Trophoblast cell (in vitro differentiated cells and primary cell): ENCODE measurements at places on chromosomes 16 and 17.
A peak's percentile ranks its signal among the peaks of the same experiment; 100 is the strongest.

GRCh38 chr16:87363771-87364455, 19.7 kb downstream of the FBXO31 start:
- H3K27ac ChIP-seq, result no peak overlapping the region
- peaks cover 6% of the 10 kb centered on the region for H3K4me1 ChIP-seq

DNA sequence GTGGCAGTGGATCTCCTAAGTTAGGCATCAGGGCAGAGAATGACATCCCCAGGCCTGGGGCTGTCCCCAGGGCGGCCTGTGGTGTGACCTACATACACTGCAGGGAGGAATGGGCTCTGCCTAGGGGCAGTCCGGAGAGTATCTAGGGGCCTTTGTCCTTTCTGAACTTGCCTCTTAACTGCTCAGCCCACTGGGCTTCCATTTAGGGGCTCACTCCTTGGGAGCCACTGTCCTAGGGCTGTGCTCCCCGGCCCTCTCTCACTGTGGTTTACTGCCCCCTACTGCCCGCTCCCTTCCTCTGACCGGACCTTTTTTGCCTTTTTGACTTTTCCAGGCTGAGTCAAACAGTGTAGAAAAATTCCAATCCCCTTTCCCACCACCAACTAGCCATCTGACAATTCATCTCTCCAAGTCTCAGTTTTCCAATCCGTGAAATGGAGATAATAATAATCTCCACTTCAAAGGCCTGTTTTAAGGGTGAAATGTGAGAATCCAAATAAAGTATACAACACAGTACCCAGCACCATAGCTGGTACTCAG, 66.8 kb downstream of the DNAH3 start:
- peak; percentile 20 for DNase-seq
- no peaks in the 10 kb centered on the region for H3K4me1 ChIP-seq
- no peak overlapping the region for H3K4me3 ChIP-seq
- no peak overlapping the region for H3K27ac ChIP-seq
- H3K36me3 ChIP-seq, result no peaks in the 10 kb centered on the region

DNA sequence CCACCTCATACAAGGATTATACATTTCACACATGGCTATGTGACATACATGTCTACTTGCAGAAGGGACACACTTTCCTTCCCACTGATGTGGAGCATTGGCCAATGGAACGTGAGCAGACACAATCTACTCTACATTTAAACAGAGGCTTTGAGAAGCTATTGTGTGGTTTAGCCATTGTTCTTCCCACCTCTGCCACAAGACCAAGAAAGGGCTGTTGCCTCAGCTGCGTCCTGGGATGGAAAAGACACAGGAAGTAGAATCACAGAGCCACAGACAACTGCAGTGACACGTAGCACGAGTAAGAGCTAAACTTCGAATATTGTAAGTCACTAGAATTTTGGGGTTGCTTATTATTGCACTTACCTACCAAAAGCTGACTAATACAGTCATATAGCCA, 33.3 kb downstream of the PRKCB start:
- no peak overlapping the region for H3K27ac ChIP-seq
- no peaks in the 10 kb centered on the region for H3K4me1 ChIP-seq
- no peaks in the 10 kb centered on the region for H3K36me3 ChIP-seq
- DNase-seq, result no peak

DNA sequence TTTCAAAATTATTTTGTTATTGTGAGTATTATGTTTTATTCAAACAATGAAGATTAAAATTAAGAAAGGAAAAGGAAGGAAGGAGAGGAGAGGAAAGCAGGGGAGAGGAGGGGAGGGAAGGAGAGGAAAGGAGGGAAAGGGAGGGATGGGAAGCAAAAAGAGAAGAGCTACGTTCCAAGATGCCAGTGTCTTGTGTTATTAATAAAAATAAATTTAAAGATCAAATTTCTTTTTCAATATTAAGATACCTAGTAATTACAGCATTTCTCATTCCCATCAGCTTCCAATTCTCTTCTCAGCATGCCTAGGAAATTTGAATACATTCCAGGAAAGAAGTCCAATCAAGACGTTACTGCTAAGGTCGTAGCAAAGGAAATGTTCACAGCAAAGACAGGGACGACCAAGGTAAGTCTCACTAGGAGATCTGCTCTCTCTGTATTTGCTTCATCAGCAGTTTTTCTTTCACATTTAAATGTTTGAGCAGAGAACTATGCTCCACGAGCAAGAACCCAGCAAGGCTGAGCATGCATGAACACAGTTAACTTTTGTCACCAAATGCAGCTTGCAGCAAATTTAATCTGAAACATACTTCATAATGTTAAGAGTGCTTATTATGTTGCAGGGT, 63.3 kb upstream of the HLF start:
- no peaks in the 10 kb centered on the region for H3K27me3 ChIP-seq
- no peak overlapping the region for H3K4me3 ChIP-seq
- DNase-seq, result no peak
- no peak overlapping the region for H3K27ac ChIP-seq
- H3K4me1 ChIP-seq, result no peaks in the 10 kb centered on the region

DNA sequence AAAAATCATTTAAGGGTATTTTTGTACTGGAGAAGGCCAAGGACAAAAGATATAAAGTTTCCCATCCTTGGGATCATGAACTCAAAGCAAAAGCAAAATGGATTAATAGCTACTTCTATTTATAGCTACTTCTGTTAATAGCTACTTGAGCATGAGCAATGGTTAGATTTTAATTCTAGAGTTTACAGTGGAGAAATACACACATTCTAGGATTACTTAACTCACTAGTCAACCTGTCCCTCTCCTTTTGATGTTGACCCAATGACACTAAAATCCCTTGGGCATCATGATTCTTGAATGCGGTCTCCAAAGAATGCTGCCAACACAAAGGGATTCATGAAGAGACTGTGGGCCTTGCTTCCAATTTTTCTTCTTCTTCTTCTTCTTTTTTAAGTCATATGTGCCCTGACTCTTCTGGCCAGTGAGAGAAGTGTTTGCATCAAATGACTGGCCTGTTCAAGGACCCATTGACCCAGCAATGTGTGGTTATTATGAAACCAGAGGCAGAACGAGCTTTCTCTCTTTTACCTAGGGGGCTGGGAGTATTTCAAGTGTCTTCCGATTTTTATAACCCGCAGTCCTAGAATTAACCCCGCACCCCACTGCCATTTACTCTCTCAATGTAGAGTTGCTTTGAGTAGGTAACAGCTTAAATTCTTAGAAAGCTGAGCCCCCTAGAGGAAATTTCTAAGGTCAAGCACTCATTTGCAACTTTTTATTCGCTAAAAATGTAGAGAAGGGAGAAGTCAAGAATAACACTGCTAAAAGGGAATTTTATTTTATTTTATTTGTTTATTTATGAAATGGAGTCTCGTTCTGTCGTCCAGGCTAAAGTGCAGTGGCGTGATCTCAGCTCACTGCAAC, 34.6 kb downstream of the OTOA start:
- no peak overlapping the region for H3K27ac ChIP-seq
- H3K36me3 ChIP-seq, result no peaks in the 10 kb centered on the region

- H3K4me1 ChIP-seq, result no peaks in the 10 kb centered on the region
- no peak for DNase-seq
- no peak overlapping the region for H3K4me3 ChIP-seq
- H3K36me3 ChIP-seq, result no peaks in the 10 kb centered on the region
- H3K27ac ChIP-seq, result no peak overlapping the region
- no peaks in the 10 kb centered on the region for H3K27me3 ChIP-seq
Measured at GRCh38 chr16:3546986-3547682, 30.1 kb downstream of the NLRC3 start.

GRCh38 chr17:55394357-55395021, 27.1 kb downstream of the MMD start:
- no peak overlapping the region for H3K27ac ChIP-seq
- H3K36me3 ChIP-seq, result peaks cover 15% of the 10 kb centered on the region
- peak; percentile 1 for DNase-seq

DNA sequence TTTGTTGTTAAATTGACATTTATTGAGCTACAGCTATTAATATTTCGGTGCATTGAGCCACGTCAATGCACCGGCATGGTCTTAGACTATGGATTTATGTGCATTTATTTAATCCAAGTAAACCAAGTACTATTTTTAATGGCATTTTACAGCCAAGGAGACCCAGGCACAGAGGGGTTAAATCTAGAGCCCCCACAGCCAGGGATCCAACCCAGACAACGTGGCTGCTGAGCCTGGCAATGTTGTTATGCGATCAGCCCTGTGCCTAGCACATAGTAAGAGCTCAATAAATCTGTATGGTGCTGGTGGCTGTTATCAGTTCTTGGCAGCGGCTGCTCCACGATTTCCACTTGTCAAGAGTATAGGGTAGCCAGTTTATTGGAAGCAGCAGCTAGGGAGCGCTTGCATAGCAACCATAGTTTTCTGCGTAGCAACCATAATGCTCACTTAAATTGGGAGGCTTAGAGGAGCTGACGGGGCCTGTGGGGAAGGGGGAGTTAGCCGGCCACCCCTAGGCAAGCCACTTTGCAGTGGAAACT, 541 bp upstream of the RBBP6 start:
- H3K4me3 ChIP-seq, result peak overlapping the region; percentile 76
- DNase-seq, result peak; percentile 69
- H3K27me3 ChIP-seq, result no peaks in the 10 kb centered on the region
- peaks cover 3% of the 10 kb centered on the region for H3K4me1 ChIP-seq
- H3K36me3 ChIP-seq, result peaks cover 3% of the 10 kb centered on the region
- peak overlapping the region; percentile 14 for H3K27ac ChIP-seq

DNA sequence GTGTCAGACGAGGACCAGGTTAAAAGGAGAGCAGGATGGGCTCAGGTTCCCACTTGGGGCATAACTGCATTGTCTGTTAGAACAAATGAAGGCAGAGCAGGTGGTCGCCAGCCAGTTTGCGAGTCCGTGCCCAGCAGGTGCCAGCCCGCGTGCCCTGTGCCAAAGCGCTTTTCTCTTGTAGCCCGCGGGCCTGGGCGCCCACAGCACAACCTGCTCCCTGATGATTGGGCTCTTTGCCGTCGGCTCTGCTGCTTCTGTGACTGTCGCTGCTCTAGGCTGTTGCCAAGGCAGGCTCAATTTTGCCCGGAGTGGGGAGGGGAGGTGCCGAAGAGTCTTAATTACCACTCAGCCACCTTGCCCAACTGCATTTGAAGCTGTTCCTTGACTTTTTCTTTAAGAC, 21.1 kb downstream of the KNOP1 start:
- no peak for DNase-seq
- no peaks in the 10 kb centered on the region for H3K4me1 ChIP-seq
- H3K27me3 ChIP-seq, result no peaks in the 10 kb centered on the region

GRCh38 chr16:1877804-1878203, 5.8 kb upstream of the MEIOB start:
- H3K27ac ChIP-seq, result no peak overlapping the region
- no peak for DNase-seq
- no peaks in the 10 kb centered on the region for H3K36me3 ChIP-seq
- no peaks in the 10 kb centered on the region for H3K27me3 ChIP-seq
- no peaks in the 10 kb centered on the region for H3K4me1 ChIP-seq

DNA sequence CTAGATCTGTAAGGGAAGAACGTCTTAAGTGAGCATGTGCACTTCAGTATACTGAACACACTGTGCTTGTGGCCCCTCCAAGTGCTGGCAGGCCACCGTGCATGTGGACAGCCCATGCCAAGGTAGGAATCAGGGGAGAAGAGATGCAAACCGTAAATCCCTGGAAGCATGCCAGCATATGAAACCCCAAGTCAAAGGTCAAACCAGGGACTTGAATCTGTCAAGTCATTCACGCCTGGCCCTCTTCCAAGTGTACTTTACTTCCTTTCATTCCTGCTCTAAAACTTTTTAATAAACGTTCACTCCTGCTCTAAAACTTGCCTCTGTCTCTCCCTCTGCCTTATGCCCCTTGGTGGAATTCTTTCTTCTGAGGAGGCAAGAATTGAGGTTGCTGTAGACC, 2.8 kb upstream of the ATXN2L start:
- no peak overlapping the region for H3K27ac ChIP-seq
- peaks cover 3% of the 10 kb centered on the region for H3K36me3 ChIP-seq
- peaks cover 2% of the 10 kb centered on the region for H3K4me1 ChIP-seq
- no peak for DNase-seq
- no peaks in the 10 kb centered on the region for H3K27me3 ChIP-seq

DNA sequence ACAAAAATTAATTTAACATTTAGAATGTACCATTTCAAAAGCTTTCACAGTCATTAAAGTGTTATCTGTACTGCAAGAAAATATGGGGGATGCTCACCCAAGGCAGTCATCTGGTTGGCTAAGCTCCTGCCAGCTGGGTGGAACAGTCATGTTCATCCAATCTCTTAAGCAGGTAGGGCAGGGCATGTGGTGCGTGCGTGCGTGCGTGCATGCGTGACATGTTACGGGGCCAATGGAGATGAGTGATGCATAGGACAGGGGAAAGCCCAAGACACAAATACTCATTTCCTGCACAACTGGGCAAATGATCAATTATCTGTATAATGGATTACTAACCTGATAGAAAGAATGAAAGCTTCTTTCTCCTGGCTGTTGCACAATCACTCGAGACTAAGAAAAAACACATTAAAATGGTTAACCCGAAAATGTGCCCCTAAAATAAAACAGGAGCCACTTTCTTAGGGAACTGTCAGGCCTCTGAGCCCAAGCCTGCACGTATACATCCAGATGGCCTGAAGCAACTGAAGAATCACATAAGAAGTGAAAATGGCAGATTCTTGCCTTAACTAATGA, 104.4 kb downstream of the MYO1D start:
- no peaks in the 10 kb centered on the region for H3K36me3 ChIP-seq
- H3K4me3 ChIP-seq, result peak overlapping the region; percentile 51
- no peaks in the 10 kb centered on the region for H3K4me1 ChIP-seq
- no peaks in the 10 kb centered on the region for H3K27me3 ChIP-seq
- no peak overlapping the region for H3K27ac ChIP-seq
- DNase-seq, result no peak

DNA sequence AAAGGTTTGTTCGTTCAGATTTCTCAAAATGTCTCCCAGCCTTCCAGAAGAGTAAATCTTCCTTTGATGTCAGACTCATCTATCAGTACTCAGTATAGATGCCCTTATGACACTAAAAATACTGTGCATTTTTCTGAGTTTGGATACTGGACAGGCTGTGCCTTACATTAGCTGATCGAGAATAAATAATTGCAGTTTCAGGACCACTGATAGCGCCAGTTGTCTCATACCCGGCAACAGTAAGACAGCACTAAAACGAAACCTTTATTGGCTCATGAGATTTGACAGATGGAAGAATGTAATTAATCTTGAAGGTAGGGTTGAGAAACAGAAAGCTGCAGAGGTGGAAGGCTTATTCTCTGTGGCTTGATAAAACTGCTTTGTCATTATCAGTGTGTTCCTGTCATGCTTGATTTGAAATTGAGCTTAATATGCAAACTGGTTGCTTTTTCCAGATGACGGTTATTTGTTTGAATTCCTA, 1.2 kb downstream of the ATP6V0A1 start:
- H3K4me3 ChIP-seq, result no peak overlapping the region
- peaks cover 8% of the 10 kb centered on the region for H3K36me3 ChIP-seq
- no peak for DNase-seq
- H3K27ac ChIP-seq, result no peak overlapping the region
- no peaks in the 10 kb centered on the region for H3K27me3 ChIP-seq

GRCh38 chr16:71927383-71927782, 32.1 kb downstream of the IST1 start:
- no peak overlapping the region for H3K4me3 ChIP-seq
- H3K36me3 ChIP-seq, result peaks cover 45% of the 10 kb centered on the region
- peak; percentile 32 for DNase-seq
- H3K27ac ChIP-seq, result peak overlapping the region; percentile 95
- no peaks in the 10 kb centered on the region for H3K27me3 ChIP-seq
- peaks cover 21% of the 10 kb centered on the region for H3K4me1 ChIP-seq

- no peaks in the 10 kb centered on the region for H3K27me3 ChIP-seq
- H3K4me1 ChIP-seq, result no peaks in the 10 kb centered on the region
- H3K27ac ChIP-seq, result no peak overlapping the region
- H3K36me3 ChIP-seq, result peaks cover 34% of the 10 kb centered on the region
Measured at GRCh38 chr17:38921756-38922411, 3.5 kb upstream of the LASP1NB start.

GRCh38 chr16:27515874-27516353, 33.8 kb downstream of the GTF3C1 start:
- no peaks in the 10 kb centered on the region for H3K4me1 ChIP-seq
- DNase-seq, result no peak
- no peak overlapping the region for H3K27ac ChIP-seq
- no peak overlapping the region for H3K4me3 ChIP-seq
